Left ventricle myocardium inferior (tissue), 1 donor: ENCODE measurements at places on chromosomes 7 and 10. TPM values are rescaled to one million over a fixed set of nuclear protein-coding genes. Genes with fewer than 3 reads are reported as not detected.

TMEM213 gene
- total RNA-seq = not detected

DNA sequence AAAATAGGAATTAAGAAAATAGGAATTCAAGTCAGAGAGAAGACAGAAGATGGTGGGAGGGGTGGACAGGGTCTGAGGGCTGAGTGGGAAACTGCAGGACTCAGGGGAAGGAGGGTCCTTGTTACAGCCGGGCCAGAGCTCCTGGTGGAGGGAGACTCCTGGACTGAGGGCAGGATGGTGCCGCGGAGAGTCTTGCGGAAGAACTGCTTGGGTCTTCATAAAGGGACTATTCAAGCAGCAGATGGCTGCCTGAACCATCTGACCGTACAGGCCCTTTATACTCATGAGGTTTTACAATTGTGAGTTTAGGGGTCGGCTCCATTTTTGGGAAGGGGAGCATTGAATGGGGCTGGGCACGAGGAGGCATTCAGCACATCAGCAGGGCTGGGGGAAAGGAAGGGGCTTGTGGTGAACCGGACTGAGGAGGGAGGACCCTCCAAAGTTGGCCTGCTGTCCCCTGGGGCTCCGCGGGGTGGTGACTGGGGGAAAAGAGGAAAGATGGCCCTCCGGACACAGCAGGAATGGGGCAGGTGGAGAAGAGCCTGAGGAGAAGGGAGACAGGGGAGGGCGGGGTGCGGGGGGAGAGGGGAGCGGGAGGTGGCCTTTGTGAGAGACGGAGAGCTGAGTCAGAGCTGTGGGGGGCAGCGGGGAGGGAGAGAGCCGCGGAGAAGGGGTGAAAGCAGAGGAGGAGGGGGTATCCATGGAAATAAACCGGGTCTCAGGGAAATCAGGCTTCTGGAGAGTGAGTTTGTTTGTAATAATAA, 1.5 kb downstream of the FAM131B start:
- no peak for DNase-seq

GRCh38 chr7:43726466-43726865, 2.9 kb downstream of the COA1 start:
- no peak for DNase-seq

GRCh38 chr7:96676919-96677318, 32.7 kb downstream of the SEM1 start:
- no peak for DNase-seq

SKIDA1 gene
- 2.7 TPM for total RNA-seq

CYP2E1 gene
- total RNA-seq = 1.1 TPM

DNA sequence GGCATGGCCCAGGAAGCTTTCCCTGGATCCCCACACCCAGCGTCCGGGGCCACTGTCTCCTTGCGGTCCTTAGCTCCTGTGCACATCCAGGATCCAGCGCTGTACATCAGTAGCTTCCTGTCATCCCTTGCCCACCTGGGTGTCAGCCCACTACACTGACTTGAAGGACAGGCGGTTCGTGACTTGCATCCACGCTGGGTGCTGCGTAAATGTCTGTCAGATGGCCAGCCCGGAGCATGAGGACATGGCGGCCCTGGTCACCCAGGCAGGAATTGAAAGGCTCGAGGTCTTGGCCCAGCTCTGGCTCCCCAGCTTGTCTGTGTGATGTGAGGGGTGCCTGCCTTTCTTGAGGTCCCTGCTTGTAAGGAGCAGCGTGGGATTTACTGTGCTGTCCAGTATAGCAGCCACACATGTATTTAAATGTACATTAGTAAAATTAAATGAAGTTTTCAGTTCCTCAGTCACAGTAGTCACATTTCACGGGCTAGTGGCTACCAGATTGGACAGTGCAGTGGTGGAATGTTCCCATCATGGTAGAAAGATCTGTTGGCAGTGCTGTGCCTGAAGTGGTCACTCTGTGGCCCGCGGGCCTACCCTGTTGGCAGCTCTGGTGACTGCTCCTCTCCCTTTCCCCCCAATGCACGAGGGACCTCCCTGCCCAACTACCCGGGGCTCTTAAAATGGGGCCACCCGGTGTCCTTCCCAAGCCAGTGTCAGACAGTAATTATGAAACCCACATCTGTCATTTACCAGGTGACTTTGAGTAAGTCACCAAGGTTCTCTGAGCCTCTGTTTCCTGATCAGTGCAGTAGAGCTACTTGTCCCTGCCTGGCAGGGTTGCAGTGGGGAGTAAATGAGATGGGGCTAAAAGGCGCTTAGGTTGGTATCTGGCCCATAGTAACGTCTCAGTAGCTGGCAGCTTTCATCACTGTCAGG, 97.8 kb upstream of the PPIF start:
- no peak for DNase-seq

- DNase-seq = no peak
Observed at GRCh38 chr10:118952493-118953295, 76.8 kb upstream of the NANOS1 start.

- no peak for DNase-seq
Observed at GRCh38 chr7:31335884-31336201, 4.7 kb downstream of the NEUROD6 start.

SYT15B gene
- total RNA-seq = 0.93 TPM

GHRHR gene
- not detected for total RNA-seq

DNA sequence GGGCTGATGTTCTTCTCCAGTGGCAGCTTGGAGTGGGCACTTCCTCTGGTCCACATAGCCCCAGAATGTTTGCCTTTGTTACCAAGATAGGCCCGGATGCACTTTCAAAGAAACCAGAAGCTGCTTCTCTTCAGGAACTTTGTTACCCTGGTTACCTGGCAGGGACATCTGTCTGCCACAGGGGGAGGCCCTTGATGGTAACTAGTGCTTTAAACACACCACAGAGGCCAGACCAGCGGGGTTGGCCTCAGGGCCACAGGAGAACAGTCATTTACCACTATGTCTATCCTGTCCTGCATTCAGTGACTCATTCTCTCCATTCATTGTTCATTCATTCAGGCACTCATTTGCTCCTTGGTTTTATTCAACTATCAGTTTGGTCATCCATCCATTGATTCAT, 11.9 kb upstream of the PLEKHA1 start:
- DNase-seq = no peak

NUTM2A gene
- total RNA-seq = 2.2 TPM

GRCh38 chr7:121544238-121544637, 148.1 kb upstream of the FAM3C start:
- no peak for DNase-seq

DNA sequence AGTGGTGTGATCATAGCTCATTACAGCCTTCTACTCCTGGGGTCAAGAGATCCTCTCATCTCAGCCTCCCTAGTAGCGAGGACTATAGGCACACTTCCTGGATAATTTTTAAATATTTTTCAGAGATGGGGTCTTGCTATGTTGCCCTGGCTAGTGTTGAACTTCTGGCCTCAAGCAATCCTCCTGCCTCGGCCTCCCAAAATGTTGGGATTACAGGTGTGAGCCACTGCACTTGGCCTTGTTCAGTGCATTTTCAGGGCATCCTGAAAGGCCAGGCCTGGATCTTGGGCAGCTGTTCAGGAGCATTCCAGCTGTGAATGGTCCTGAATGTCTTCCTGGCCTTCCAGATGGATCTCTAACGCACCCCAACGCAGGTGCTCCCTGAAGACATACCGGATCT, 95.7 kb downstream of the PFKFB3 start:
- no peak for DNase-seq

DNA sequence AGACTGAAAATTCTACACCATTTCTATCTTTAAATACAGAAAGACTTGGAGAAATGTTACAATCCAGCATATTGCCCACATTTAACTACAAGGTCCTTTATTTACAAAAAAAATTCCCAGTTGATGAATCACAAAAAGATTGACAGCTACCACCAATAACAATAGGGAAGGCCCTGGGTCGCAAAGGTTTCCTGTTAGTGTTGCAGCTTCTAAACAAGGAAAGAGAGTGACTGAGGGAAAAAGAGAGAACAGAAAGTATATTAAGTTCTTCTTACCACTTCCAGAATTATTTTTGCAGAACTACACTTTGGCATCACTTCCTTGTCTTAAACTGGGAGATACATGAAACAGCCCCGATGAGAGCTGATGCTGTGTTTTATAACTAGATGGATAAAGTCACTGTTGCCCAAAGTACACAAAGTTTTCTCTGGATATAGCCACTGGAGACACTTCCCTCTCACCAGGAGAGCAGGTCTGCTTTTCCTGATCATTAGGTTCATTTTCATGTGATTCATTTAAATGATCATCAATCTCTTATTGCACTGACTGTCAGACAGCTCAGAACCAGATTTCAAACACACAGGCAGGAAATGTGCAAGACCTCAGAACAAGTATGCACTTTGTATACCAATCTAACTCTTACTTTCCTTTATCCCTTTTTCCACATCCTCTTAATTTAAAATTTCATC, 57.0 kb downstream of the SHTN1 start:
- no peak for DNase-seq

DNA sequence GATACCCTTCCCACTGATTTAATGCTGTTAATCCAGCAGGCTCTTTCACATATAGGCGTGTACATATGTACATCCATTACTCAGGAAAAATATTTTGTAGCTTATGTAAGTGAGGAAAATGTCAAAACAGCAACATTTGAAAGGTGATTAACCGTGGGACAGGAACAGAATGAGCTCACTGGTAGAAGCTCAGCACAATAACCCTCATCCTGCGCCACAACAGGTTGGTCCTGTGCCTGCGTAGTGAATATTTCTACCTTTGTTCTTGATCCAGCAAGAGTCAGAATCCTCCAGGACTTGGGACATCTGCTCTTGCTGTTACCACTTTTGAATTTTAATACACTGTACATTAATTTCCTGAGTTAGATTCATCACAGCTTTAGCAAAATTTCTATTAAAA, 359.4 kb downstream of the THSD7A start:
- DNase-seq = no peak

TMEM225B gene
- total RNA-seq = not detected

DNA sequence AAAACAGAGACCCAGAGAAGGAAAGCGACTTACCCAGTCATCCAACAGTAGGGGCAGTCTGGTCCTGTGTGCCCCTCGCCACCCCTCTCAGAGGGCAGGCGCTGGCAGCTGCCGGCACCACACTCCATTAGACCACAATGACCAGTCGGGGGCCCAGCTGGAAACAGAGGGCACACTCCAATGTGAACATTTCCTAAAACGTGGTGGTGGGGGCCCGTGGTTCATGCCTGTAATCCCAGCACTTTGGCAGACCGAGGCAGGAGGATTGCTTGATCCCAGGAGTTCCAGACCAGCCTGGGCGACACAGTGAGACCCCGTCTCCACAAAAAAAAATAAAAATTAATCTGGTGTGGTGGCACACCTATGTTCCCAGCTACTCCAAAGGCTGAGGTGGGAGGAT, 912 bp upstream of the OAT start:
- no peak for DNase-seq

DNA sequence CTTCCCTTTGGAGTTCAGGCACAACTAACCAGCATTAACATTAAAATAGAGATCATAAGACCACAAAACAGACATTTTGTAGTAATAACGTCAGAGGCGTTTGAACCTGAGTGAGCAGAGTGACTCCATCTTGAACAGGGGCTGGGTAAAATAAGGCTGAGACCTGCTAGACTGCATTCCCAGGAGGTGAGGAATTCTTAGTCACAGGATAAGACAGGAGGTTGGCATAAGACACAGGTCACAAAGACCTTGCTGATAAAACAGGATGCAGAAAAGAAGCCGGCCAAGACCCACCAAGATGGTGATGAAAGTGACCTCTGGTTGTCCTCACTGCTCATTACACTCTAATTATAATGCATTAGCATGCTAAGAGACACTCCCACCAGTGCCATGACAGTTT, 493.2 kb upstream of the AUTS2 start:
- no peak for DNase-seq

GRCh38 chr10:107163076-107163855, 1.2 kb downstream of the SORCS1 start:
- no peak for DNase-seq

TTYH3 gene
- total RNA-seq = 10.9 TPM

DNA sequence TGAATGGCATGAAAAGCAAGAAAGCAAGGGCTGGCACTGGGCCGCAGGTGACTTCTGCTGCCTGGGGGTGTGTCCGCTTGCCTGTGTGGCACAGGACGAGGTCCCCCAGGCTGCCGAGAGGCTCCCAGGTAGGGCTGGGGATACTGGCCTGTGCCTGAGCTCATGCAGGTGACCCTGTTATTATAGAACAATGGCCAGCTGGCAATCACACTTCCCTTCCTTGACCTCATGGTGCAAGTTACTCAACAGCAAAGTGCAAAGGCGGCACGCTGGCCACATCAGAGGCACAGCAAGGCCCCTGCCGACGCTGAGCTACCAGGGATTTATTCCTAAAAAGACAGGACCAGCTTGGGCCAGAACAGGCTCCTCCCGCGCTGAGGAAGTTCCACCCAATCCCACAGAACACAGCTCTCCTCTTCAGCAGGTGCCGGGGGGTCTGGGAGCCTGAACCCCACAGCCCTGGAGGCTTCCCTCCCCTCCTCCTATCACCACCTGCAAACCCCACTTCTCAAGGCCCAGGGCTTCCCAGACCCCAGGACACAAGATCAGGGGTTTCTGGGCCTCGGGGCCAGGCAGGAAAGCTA, 1.4 kb upstream of the ADAM8 start:
- no peak for DNase-seq

GRCh38 chr10:104089621-104090020, 3.9 kb upstream of the COL17A1 start:
- no peak for DNase-seq

GRCh38 chr10:85575441-85575840, 791.2 kb downstream of the GRID1 start:
- DNase-seq = no peak

FAM13C gene
- 5.2 TPM for total RNA-seq

GRCh38 chr7:13794581-13794980, 194.9 kb downstream of the ETV1 start:
- no peak for DNase-seq

CPED1 gene
- 33.8 TPM for total RNA-seq

SH2D4B gene
- not detected for total RNA-seq

- DNase-seq = no peak
Observed at GRCh38 chr7:121163699-121164098, 165.1 kb upstream of the WNT16 start.

CBX3 gene
- 58.5 TPM for total RNA-seq

DNA sequence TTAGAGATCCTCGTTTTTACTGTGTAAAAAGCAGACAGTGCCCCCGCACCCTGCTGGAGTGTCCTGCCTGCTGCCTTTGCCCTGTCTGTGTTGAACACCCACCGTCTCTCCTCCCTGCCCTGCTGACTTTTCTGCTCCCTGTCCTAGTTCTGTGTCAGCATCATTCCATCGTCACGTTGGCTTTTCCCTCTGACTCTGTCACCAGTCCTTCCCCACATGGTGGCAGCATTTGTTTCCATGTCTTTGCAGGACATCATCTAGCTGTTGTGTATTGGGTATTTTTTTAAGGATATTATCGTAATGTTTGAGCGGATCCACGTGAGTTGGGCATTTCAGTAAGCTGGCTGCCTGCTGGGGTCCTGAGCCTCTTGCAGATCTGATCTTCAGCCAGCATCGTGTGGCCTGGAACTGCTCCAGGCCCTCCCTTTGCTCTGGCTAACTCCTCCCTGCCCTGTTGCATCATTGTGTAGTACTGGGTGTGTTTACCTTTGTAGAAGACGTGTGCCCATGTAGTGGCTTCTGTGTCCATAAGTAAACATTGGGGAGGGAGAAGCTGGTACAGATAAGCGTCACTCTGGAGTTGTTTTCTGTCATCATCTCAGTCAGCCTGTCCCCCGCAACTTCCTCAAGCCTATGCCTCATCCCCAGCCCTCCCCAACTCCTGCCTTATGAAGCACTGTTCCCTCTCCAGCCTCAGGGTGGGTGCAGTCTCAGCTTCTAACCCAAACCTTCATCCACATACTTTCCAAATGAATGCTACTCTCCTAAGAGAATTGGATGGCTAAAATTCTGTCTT, 44.3 kb downstream of the TRRAP start:
- DNase-seq = no peak

GRCh38 chr10:19971343-19972052, 155.3 kb downstream of the PLXDC2 start:
- DNase-seq = no peak

GRCh38 chr7:3544202-3544601, 243.2 kb downstream of the SDK1 start:
- DNase-seq = no peak
